EL (cell line): ENCODE measurements at places on chromosomes 6 and 20.
A peak's percentile ranks its signal among the peaks of the same experiment; 100 is the strongest.

- DNase-seq: no peak
Measured at GRCh38 chr6:5771759-5772390, 234.8 kb downstream of the NRN1 start.

GRCh38 chr6:137736048-137736818 is 130.8 kb upstream of the TNFAIP3 start:
- no peak for DNase-seq

DNA sequence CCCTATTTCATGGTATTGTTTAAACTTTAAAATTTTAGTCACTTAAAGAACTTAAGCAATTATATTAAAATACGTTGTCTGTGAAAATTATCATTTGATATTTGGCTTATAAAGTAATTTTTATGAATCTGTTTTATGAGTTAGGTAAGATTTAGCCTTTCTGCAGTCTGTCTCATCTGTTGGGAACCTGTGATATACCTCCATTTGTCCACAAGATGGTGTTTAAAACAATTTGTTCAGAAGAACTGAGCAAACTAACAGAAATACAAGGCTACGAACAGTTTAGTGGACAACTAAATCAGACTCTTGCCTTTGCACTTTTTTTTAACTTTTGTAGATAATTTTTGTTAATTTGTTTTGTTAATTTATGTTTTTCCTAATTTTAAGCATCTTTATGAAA is 92.4 kb downstream of the COL9A1 start:
- no peak for DNase-seq

DNA sequence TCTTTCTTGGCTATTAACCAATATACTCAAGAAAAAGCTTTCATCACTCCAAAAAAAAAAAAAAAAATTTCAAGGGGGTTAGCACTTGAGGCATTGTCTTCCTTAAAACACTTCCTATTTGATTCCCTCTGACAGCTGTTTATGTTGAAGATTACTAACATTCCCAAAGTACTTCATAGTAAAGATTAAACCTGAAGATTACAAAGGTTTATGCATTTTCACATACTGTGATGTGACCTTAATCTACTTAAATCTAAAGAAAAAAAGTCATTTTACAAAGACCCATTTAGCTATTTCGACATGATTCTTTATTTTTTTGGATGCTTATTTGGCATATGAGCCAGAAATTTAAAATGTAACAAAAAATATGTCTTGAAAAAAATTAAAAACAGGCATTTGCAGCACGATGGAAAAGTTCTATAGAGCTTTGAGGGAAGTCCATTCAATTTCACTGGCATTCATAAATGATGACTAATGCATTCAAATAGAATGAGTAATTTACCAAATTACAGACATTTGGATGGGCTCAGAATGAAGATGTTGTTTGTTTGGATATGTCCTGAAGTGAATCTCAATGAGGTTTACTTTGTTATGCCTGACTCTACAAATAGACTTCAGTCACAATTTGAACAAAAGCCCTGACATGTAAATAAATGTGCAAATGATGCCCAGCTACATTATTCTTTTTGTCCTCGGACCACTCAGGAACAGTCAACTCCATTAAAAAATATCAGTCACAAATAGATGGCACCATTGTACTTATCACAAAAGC is 674.6 kb upstream of the MARCKS start:
- peak; percentile 89 for DNase-seq

GRCh38 chr6:157013649-157014304 is 236.6 kb downstream of the ARID1B start:
- DNase-seq: no peak

DNA sequence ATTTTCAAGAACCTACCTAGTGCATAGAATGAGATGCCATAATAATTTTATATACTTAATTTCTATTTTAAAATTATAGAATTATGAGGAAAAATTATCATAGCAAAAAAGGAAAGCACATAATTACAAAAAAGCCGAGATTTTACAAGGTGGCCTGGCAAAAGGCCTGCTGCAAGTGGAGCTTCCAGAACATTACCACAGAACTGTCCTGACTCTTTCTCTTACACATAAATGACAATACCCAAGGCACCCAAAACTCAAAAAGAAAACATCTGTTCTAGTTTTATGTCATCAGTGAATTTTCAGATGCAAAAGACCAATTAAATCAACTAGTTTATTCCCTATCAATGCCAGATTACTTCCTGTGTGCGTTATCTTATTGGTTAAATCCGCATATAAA is 74.2 kb downstream of the FILIP1 start:
- no peak for DNase-seq

DNA sequence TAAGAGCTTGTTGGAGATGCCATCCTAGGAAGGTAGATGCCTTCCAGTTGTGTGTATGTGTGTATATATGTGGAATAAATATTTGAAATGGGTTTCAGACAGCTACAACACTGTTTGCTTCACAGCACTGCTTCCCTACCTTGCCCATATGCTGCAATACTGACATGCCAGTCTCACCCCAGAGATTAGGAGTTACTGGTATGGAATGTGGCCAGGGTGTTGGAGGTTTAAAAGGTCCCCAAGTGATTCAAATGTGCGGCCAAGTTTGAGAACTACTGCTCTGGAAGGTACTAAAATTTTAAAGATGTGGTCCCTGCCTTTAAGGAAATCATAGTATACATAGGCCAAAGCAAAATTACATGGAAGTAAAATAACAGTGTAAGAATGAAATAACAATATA is 39.5 kb downstream of the BCKDHB start:
- no peak for DNase-seq

DNA sequence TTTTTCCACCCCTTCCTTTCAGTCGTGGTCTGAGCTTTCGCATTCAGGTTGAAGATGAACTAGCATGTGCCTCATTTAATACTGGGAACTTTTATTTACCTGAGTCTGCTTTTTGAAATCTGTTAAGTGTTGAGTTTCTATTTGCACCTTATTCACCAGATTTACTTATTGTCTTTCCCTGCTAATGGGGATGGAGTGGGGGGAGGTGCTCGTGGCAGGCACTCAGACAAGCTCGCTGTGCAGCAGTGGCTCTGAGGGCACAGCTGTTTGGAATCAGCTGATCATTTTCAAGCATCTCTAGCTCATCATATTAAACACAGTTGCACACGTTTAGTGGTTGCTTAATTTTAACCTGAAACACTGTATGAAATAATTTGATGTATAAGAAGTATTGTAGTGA is 35.6 kb downstream of the UTRN start:
- DNase-seq: no peak

GRCh38 chr6:79186564-79186963 is 47.9 kb downstream of the HMGN3 start:
- DNase-seq: no peak
